ENCODE measurements at places on chromosomes 4 and X.

- DNase-seq = no peak
Observed at GRCh38 chr4:48766131-48766792, 13.8 kb downstream of the FRYL start.

DNA sequence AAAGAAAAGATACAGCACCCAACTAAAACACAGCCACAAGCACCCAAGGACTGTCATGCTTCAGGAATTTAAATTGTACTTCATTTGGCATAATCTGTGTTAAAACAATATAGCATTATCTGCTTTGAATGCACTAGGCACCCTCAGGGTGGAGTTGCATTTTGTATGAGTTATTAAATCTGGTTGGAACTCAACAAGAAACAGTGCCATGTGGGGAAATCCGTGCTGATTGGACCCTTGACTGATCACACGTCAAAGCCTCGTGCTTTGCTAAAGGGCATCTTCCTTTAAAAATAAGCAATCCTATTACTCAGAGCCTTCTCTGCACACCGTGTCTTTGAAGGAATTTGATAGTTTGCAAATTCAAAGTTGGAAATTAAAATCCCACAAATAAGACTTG lies 35.4 kb downstream of the IGFBP7 start:
- DNase-seq = no peak

DNA sequence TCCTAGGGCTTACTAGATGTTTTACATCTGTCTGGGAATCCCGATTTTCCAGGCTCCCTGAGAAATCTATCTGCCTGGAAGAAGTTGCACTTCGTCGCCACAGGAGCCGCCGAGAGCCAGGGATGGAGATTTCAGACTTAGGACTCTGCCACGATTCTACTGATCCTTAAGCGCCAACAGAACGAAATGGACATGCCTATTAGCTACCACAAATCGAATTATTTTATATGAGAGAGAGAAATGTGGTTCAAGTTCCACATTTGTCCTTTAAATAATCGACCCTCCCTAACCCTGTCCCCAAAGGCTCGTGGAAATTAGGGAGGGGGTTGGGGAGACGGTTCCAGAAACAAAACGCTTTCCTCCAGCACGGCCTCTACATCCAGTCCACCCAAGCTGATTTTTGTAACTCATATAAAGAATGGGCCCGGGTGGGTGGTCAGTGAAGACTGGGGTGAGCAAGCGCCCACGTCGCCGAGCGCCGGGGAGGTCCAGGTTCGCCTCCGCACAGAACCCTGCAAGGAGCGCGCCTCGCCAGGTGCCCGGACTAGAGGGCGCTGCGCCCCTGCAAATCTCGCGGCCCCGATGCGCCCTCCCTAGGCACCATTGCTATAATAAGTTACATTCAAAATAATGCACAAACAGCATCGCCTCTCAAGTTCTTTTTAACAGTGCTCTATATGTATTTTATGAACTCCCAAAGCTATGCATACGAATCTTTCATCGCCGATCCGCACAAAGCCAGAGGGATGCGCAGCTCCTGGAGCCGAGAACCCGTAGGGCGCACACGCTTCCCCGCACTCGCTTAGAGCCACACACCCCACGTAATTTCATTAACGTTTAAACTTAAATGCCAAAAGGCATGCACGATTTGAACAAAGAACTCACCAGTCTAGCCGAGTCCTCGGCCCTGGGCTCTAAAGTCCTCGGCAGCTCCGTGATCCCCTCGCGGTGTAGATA lies 2.1 kb upstream of the FAT1 start:
- DNase-seq = no peak

DNA sequence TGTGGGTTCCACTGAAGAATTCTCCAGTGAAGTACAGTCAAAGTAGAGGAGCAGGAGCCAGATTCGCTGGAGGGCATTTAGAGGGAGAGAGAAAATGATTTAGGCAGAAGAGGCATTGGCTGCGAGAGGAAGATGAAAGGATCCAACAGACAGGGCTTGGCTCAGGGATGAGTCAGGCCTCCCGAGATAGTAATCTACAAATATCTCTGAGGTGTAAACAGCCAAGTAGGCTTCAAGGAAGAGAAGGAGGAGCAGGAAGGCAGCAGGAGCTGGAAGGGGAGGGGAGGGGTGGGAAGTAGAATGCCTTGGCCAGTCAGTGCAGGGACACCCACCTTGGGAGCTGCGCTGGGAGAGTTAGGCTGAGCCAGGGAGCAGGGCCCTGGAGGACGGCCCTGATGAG lies 55.5 kb downstream of the PJA1 start:
- peak; percentile 14 for DNase-seq

- DNase-seq = no peak
Observed at GRCh38 chr4:1381181-1381621, 25.0 kb downstream of the NKX1-1 start.

DNA sequence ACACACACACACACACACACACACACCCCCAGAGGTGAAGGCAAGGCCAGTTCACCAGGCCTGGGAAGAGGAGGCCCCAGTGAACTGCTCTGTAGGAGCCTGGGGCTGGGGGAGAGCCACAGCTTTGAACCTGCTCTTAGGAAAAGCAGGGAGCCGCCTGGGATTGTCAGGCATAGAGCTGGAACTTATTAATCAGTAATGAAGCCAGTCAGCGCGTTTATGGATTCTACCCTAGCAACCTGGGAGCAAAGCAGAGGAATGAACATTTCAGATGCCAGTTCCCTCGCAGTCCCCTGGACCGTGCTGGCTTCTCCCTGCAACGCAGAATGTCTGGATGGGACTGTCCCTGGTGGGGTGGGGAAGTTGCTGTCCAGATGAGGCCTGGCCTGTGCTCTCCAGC lies 45.3 kb upstream of the DDX3X start:
- DNase-seq = no peak

DNA sequence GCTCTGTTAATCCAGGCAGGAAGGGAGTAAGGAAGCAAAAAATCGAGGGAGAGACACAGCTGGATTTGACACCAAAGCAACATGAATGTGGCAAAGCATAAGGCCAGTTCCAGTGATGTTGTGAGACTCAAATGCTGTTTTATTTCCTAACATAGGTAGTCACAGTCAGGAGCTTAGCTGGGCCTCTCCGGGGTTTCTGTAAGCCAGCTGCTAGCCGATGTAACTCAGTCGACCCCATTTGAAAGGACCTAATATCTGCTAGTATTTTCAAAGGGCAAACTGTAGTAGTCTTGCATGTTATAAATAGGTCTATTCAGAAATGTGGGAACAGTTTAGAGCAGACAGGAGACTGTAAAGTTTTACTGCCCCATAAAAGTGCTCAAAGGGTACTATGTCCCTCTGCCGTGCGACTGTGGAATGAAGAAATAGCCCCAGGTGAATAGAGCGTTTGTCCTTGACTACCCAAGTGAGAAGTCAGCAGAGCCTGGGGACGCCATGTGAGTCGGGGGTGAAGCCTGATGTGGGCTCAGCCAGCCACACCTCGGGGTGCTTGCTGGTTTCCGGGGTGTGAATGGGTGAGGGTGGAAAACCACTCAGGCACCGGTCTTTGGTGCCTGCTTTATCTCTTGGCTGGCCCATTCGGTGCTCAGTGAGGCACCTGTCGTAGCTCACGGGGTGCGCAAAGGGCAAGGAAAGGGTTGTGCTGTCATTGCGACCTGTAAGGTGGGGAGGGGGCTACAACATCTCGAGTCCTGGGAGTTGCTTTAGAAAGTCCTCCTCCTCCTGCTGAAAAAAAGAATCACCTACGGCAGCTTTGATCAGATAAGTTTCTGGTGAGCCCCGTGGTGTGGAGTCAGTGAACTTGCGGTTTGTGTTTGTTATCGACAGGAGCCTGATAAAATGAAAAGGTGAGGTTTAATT lies 745 bp downstream of the TRIM2 start:
- DNase-seq = no peak

DNA sequence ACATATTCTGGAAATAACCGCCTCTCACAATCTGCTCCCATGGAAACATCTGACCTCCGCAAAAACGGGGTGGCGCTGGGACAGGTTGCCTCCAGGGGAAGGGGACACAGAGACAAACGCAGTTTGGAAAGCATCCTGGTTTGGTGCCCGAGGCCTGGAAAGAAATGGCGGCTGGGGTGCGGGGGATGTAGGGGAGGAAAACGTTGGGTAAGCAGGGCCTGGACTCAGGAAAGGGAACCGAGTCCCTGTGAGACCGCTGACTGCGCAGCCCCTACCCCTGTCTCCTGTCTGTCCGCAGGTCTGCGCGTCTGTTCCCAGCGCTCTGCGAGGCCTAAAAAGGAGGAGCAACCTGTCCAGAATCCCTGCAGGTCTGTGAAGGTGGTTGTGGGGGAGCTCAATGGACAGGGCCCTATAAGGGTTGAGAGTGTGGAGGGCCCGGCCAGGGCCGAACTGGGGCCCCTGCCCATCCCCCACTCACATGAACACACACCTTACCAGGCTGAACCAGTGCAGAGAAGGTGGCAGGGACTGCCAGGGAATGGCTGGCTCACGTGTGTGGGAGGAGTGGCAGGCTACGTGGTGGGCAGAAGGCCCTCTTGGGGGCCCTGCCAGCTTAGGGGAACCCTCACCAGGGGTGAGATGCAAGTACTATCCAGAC lies 672 bp downstream of the TCEAL3 start:
- no peak for DNase-seq

DNA sequence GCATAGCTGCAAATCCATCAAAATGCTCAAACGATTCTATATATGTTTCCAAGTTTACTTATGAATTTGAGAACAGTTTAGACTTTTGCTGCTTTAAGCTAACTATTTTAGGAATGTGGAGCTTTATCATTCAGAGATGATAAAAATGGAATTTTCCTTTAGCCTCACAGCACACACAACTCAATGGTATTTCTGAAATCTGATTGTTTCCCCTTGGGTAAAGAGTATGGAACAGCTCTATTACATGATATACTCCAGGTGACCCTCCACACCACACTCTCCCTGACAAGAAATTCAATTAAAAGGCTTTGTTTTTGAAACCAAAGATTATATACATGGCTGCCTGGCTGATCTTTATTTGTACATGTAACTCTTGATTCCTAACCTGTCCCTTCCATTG lies 120.0 kb downstream of the LUZP4 start:
- no peak for DNase-seq

- DNase-seq = no peak
Observed at GRCh38 chrX:130851569-130851968, 51.4 kb downstream of the ENOX2 start.

DNA sequence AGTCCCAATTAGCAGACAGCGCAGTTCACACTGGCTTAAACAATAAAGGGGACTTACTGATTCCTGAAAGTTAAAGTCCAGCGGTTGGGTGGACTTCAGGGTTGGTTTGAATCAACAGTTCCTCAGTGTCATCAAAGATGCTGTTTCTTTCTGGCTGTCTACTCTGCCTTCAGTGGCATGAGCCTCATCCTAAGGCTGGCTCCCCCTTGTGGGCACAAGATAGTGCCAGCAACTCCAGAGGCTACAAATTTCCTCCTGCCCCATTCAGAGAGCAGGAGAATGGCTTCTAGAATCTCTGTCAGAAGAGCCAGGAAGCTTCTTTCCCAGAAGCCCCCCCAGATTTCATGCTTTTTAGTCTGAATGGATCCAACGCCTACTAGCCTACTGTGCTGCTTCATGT lies 82.4 kb upstream of the MTM1 start:
- no peak for DNase-seq

DNA sequence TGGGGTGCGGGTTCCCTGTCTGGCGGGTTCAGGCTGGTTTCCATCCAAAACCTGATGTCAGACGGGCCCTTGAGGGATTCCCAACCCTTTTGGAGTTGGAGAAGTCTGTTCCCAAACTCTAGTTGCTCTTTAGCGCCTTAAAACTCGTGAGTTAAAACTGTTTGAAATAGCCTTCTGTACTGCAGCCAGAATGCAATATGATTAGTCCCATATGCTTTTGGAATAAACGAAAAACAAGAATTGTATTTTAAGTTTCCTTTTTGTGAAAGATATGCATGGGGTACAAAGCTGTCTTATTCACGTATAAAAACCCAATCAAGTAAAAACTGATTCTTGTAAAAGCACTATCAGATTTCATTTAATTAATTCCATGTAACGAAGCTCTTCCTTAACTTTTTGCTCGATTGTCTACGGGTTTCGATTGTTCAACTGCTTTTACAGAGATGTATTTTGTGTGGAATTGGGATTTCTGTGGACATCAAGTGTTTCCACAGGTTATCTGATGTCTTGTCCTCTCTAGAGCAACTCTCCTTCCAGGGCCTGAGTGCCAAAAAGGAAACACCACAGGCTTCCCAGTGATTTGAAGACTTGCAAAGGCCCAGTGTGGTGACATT lies 49.5 kb downstream of the CLDN34 start:
- DNase-seq = no peak

- no peak for DNase-seq
Observed at GRCh38 chr4:108690738-108691137, 40.3 kb downstream of the OSTC start.

- peak; percentile 24 for DNase-seq
Observed at GRCh38 chr4:2755821-2756690, at the start of gene TNIP2. Gene TNIP2 (minus strand): TSS chr4:2756336. CDS start chr4:2756289, 47 bp downstream.

DNA sequence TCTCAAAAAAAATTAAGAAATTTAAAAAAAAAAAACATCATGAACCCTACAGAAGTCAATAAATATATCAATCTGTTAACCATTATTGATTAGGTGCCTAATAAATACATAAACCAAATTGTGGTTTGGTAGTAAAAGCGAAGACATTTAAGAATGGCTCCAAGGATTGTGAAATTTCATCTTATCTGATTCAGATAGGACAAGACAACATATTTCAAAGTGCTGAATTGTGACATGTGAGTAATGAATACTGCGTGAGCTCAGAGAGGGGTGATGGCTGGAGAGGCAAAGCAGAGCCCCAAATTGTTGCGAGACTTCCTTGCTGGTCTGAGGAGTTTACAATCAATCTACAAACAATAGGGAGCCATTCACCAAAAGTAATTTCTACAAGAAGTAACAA lies 8.2 kb downstream of the AMBN start:
- DNase-seq = no peak

DNA sequence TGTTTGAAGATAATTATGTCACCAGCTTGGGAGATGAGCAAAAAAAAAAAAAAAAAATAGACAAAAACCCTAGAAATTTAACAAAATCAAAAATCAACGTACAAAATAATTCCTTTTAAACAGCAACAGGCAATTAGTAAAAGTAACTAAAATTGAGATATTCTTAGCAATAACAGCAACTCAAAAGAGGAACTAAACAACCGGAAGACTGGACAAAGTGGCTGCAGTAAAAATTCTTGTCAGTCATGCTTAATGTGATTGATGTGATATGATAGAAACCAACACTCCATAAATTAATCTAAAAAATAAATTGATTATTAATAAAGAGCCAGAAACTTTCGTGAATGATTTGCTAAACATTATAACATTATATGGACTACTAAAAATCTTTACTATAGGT lies 1534.6 kb upstream of the AGA start:
- DNase-seq = no peak

- DNase-seq = no peak
Observed at GRCh38 chr4:172838111-172838510, 330.5 kb upstream of the GALNT7 start.

- no peak for DNase-seq
Observed at GRCh38 chr4:186659935-186660334, 63.7 kb downstream of the FAT1 start.

DNA sequence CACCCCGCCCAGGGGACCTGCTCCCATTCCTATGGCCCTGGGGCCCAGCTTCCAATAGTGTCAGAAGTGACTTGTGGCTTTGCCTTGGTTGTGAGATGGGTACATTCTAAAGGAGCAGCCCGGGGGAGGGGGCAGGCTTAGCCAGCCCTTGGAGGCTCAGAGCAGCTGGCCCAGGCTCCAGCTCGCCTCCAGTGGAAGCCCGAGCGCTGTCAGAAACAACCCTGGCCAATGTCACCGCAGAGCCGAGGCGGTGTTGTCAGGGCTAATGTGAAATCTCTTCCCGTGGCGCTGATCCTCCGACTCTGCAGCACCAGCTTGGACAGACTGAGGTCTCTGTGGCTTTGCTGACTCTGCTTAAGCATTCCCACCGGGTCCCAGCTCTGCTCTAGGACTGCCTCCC lies 29.2 kb upstream of the ZNF81 start:
- no peak for DNase-seq
